SHP77 treated with DMSO at 0.1 percent for 48 hours (cell line): ENCODE measurements at places on chromosomes 13 and 19.

GRCh38 chr19:22422211-22422610, at the start of gene ZNF98:
ZNF98 (minus strand) TSS chr19:22422346; CDS start chr19:22422224, 122 bp downstream.
- DNase-seq = no peak

- no peak for DNase-seq
These were observed 10.2 kb upstream of the CARM1 start for GRCh38 chr19:10861103-10861651.

- DNase-seq = peak; percentile 38
These were observed 1.7 kb downstream of the KLK4 start for GRCh38 chr19:50909240-50910070.

DNA sequence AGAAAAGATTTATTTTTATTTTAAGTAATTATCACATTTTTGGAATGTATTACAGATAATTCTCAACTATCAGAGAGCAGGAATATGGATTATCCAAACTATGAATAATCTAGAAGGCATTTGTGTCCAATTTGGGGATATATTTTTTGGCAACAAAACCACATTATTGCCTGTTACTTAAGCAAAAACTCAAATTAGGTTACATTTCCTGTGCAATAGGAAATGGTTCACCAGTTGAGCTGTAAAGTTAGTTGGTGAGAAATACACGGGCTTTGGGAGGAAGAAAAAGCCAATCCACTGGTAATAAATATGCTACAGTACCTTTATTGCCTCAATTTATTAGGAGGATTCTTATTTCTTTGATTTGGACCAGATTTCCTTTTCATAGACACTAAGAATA, 1075.2 kb downstream of the PCDH9 start:
- no peak for DNase-seq

DNA sequence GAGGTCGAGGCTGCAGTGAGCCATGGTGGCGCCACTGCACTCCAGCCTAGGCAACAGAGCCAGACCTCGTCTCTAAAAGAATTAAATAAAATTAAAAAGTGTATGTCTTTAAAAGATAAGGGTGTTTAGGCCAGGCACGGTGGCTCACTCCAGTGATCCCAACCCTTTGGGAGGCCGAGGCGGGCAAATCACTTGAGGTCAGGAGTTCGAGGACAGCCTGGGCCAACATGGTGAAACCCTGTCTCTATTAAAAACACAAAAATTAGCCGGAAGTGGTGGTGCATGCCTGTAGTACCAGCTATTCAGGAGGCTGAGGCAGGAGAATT, 7.5 kb upstream of the SDHAF1 start:
- DNase-seq = no peak

DNA sequence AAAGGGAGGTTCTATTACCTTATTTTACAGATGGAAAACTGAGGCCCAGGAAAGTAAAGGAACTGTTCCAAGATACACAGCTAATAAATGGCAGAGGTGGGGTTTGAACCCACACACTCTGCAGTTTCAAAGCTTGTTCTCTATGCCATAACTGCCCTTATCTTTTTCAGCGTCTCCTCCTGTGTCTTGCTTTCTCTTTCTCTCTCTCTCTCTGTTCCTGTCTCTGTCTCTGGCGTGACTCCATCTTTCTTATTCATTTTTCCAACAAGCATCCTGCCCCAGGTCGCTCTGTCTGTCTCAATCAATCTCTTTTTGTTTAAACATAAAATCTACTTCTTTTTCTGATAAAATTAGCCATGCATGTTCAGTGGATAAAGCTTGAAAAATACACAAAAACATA, 3.2 kb upstream of the IFNL4 start:
- no peak for DNase-seq

DNA sequence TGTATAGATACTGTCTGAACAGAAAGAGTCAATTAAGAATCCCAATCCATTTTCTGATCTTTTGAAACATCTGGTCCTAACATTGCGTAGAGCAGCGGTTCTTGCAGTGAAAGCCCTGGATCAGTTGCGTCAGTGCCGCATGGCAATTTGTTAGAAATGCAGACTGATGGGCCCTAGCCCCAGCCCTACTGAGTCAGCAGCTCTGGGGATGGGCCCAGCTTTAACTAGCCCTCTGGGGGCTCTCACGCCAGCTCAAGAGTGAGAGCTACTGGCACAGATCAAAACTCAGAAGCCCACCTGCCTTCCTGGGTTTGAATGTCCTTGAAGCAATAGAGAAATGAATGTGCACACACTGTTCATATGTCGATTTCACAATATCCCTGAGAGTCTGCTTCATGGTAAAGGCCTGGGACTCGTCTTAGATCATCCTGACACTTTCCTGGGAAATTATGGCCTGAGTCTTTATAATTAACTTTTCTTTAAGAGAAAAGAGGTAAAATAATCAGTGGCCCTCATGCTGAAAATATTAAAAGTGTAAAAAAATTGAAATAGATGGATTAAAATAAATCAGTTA, 206.8 kb upstream of the TMTC4 start:
- no peak for DNase-seq

GRCh38 chr19:54959840-54960239, 6.3 kb upstream of the NLRP2 start:
- DNase-seq = no peak

GRCh38 chr19:21084343-21084742, 2.3 kb downstream of the ZNF714 start:
- no peak for DNase-seq
